Transverse colon (tissue), 4 donors: ENCODE measurements at places on chromosomes 7 and 10.

GRCh38 chr10:96402417-96403305 lies 43.9 kb upstream of the OPALIN start:
- H3K36me3 ChIP-seq: no peaks in the 10 kb centered on the region
- H3K4me3 ChIP-seq: no peak overlapping the region
- no peak overlapping the region for H3K27ac ChIP-seq
- no peak for DNase-seq
- H3K27me3 ChIP-seq: peaks cover 14% of the 10 kb centered on the region

DNA sequence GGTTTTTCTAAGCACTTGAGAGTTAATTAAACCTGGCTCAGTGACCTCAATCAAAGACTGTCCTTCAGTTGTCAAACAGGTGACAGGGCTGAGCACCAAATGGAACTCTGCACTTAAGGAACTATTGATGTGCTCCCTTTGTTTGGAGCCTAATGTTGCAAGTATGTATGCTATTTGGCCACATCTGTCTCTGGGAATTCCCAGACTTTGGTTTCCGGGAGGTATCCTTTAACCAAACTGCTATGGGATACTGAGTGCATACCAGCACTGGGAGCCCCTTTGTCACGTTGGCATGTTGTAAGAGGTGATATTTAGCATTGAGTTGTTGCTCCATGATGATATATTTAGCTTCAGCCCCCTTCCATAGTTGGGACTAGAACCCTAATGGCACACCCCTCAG lies 25.2 kb downstream of the ASZ1 start:
- H3K36me3 ChIP-seq: no peaks in the 10 kb centered on the region
- H3K4me1 ChIP-seq: no peaks in the 10 kb centered on the region
- no peaks in the 10 kb centered on the region for H3K27me3 ChIP-seq
- H3K4me3 ChIP-seq: no peak overlapping the region

DNA sequence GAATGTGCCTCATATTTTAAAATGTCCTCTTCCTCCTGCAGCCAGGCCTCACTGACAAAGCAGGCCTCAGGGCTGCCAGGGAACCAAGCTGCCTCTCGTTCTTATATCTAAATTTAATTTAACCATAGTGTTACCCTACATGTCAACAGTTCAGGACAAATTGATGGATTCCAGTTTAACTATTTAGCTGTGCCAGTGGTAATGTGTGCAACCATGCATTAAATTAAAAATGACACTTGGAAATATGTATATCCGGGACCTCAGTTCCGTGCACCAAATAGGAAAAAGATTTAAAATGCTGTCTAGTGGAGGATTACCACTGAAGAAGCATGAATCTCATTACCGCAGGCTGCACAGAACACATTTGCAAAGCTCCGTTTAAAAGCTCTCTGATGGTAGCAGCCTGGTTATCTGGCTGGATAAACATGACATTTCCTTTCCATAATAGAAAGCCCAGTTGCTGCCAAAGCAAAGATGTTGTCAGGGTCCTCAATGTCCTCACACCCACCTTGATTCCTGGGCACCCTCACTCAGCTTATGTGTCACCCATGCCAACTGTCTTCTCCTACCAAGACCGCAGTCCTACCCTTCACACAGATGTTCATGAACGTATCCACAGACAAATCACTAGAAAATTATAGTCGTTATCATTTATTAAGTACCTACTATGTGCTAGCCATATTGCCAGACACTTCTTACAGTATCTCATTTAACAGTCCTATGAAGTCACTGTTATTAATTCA lies 73.3 kb upstream of the FRMD4A start:
- H3K36me3 ChIP-seq: no peaks in the 10 kb centered on the region
- H3K27ac ChIP-seq: no peak overlapping the region
- no peaks in the 10 kb centered on the region for H3K27me3 ChIP-seq
- no peak overlapping the region for H3K4me3 ChIP-seq
- no peak for DNase-seq

- H3K36me3 ChIP-seq: no peaks in the 10 kb centered on the region
- peak; percentile 64 for DNase-seq
- peak overlapping the region; percentile 44 for H3K4me3 ChIP-seq
- peaks cover 57% of the 10 kb centered on the region for H3K27me3 ChIP-seq
Measured at GRCh38 chr10:102408728-102409603, 9.6 kb downstream of the PSD start.

GRCh38 chr10:7547206-7547605 lies 119.6 kb downstream of the ITIH5 start:
- no peak for DNase-seq
- peak overlapping the region; percentile 60 for H3K27ac ChIP-seq
- peaks cover 3% of the 10 kb centered on the region for H3K4me1 ChIP-seq
- no peak overlapping the region for H3K4me3 ChIP-seq

- H3K36me3 ChIP-seq: peaks cover 27% of the 10 kb centered on the region
- H3K27ac ChIP-seq: no peak overlapping the region
- no peaks in the 10 kb centered on the region for H3K27me3 ChIP-seq
Measured at GRCh38 chr7:93138576-93138975, 9.6 kb downstream of the SAMD9L start.

GRCh38 chr10:56633876-56634452 lies 272.9 kb upstream of the ZWINT start:
- H3K4me1 ChIP-seq: no peaks in the 10 kb centered on the region
- no peak for DNase-seq
- no peaks in the 10 kb centered on the region for H3K27me3 ChIP-seq
- no peaks in the 10 kb centered on the region for H3K36me3 ChIP-seq

GRCh38 chr7:139642283-139642682 lies 118.8 kb downstream of the CLEC2L start:
- H3K27me3 ChIP-seq: no peaks in the 10 kb centered on the region
- no peak overlapping the region for H3K4me3 ChIP-seq
- no peaks in the 10 kb centered on the region for H3K36me3 ChIP-seq
- no peak for DNase-seq
- no peak overlapping the region for H3K27ac ChIP-seq
- peaks cover 3% of the 10 kb centered on the region for H3K4me1 ChIP-seq
